ENCODE measurements at places on chromosomes 7 and 10. TPM values are rescaled to one million over a fixed set of nuclear protein-coding genes. Genes with fewer than 3 reads are reported as not detected.

DNA sequence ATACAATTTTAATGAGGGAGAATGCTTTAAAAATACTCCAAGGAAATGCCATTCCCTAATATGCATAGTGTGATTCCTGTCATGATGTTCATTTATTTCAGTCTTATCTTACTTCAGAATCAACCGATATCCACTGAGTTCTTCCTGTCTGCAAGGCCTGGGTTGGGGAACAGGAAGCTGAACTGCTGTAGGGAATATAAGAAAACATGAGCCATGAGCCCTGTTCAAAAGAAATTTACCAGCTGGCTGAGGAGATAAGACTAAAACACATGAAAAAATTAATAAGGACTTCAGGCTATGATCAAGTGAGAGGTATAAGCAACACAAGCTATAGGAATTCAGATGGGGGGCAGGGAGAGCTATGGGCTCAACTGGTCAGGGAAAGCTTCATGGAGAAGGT is 184.7 kb downstream of the PLPP4 start:
- peaks cover 18% of the 10 kb centered on the region for H3K4me1 ChIP-seq
- peaks cover 11% of the 10 kb centered on the region for H3K27me3 ChIP-seq
- DNase-seq = no peak
- H3K36me3 ChIP-seq = no peaks in the 10 kb centered on the region

DNA sequence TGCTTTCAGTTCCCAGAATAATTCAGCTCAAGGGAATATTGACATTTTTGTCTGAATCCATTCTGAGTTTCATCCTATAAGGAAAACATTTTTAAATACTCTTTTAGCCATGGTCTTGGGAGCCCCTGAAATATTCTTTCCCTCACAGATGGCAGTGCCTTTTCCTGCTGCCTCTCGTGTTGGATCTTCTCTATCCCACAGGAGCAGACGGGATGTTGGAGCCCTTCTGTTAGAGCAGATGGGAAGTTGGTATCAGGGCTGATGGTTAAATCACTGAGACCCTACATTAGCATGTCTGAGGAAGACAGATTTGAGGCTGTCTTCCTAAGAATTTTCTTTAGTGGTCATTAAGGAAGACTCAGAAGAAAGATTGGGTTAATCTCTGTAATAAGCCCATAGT is 737.8 kb downstream of the LRMDA start:
- no peaks in the 10 kb centered on the region for H3K4me1 ChIP-seq
- no peak overlapping the region for H3K27ac ChIP-seq
- no peaks in the 10 kb centered on the region for H3K36me3 ChIP-seq
- H3K27me3 ChIP-seq = no peaks in the 10 kb centered on the region
- DNase-seq = no peak

PAX4 gene
- polyA plus RNA-seq = 0.11 TPM

CPA4 gene
- not detected for polyA plus RNA-seq

HOXA6 gene
- polyA plus RNA-seq = not detected
